Peyer's patch (tissue), 4 donors: ENCODE measurements at places on chromosomes 1 and 21. TPM values are rescaled to one million over a fixed set of nuclear protein-coding genes. Genes with fewer than 3 reads are reported as not detected.

DNA sequence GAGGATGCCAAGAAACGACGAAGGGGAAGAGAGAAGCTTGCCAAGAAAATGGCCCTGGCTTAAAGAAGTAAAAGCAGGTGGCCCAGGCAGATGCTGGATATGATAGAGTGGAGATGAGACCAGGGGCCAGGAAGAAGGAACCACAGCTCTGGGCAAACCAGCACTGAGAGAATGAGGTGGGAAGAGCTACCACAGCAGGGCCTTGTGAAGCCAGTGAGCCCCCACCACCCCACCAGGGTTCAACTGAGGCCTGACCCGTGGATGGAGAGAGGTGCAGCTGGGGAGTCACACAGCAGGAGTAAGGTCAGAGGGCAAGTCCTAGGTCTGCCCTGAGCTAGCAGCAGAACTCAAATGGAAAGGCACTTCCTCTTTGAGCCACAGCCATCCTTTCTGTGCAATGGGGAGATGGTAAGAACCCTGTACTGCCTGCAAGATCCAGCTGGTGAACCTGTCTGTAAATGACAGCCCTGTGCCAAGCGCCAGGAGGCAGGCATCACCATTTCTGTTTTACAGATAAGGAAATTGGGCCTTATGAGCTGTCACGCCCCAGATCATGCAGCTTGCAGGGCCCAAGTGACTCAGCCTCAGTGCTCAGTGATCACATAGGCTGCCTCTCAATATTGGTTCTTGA lies 8.5 kb downstream of the SH3BGRL3 start:
- H3K27me3 ChIP-seq: no peaks in the 10 kb centered on the region
- no peaks in the 10 kb centered on the region for H3K36me3 ChIP-seq
- no peaks in the 10 kb centered on the region for H3K4me1 ChIP-seq
- H3K4me3 ChIP-seq: no peak overlapping the region
- DNase-seq: no peak
- peak overlapping the region; percentile 85 for H3K27ac ChIP-seq

DNA sequence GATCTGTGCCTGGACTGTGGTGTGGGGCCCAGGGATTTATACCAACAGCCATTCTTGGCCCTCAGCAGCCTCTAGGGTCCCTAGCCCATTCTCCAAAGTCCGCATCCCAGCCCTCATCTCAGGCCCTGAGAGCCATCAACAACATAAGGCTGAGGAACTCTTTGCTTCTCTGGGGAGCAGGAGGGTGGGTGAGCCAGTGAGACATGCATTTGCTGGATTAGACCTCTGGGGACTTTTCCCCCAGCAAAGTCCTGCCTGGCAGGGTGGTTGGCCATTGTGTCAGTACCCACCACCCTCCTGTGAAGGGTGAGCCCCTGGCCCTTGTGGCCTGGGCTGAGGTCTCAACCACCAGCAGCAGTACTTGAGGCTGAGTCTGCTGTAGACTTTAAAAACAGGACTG lies 24.2 kb upstream of the FAM20B start:
- H3K4me3 ChIP-seq: no peak overlapping the region
- no peaks in the 10 kb centered on the region for H3K36me3 ChIP-seq
- no peak overlapping the region for H3K27ac ChIP-seq

- H3K36me3 ChIP-seq: no peaks in the 10 kb centered on the region
- H3K27ac ChIP-seq: peak overlapping the region; percentile 96
- H3K27me3 ChIP-seq: no peaks in the 10 kb centered on the region
Observed at GRCh38 chr1:88892357-88892877, 1.1 kb upstream of the GTF2B start.

- no peaks in the 10 kb centered on the region for H3K36me3 ChIP-seq
- no peaks in the 10 kb centered on the region for H3K27me3 ChIP-seq
- H3K27ac ChIP-seq: no peak overlapping the region
- H3K4me3 ChIP-seq: no peak overlapping the region
- no peaks in the 10 kb centered on the region for H3K4me1 ChIP-seq
- DNase-seq: no peak
Observed at GRCh38 chr1:198986036-198986435, 347.2 kb downstream of the PTPRC start.

DNA sequence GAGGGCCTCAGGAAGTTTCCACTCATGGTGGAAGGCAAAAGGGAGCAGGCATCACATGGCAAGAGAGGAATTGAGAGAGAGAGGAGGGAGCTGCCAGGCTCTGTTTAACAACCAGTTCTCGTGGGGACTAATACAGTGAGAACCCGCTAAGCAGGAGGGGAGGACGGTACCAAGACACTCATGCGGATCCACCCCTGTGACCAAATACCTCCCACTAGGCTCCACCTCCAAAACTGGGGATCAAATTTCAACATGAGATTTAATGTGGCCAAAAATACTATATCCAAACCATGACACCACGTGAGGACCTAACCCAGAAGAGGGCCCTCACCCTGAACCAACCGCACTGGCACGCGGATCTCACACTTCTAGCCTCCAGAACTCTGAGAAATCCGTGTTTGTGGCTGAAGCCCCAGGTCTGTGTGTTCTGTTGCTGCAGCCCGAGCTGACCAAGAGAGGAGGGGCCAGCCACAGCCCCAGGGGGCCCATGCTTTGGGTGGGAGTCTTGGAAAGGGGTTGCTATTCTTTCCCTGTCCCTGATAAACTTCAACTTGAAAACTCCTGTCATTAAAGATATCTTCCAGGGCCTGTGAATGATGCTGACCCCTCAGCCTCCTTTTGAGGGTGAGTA lies 32.0 kb downstream of the TRIM67 start:
- no peaks in the 10 kb centered on the region for H3K27me3 ChIP-seq
- no peak for DNase-seq
- H3K4me3 ChIP-seq: no peak overlapping the region
- no peaks in the 10 kb centered on the region for H3K4me1 ChIP-seq
- no peak overlapping the region for H3K27ac ChIP-seq
- H3K36me3 ChIP-seq: no peaks in the 10 kb centered on the region

DNA sequence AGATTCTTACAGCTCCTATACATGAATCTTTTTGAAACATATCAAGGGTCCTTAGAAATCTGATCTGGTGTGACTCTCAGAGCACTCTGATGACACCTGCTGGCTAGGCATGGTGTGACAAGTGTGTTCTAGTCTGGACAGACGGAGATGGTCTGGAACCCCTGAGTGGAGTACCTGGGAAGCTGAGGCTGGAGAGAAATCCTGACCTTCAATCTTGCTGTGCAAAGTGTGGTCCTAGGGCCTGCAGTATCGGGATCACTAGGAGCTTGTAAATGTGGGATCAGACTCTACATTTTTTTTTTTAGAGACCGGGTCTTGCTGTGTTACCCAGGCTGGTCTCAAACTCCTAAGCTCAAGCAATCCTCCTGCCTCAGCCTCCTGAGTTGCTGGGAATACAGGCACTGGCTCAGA lies 78.6 kb upstream of the SOD1 start:
- no peaks in the 10 kb centered on the region for H3K4me1 ChIP-seq
- H3K4me3 ChIP-seq: no peak overlapping the region
- no peak overlapping the region for H3K27ac ChIP-seq
- no peaks in the 10 kb centered on the region for H3K36me3 ChIP-seq
- no peaks in the 10 kb centered on the region for H3K27me3 ChIP-seq

DNA sequence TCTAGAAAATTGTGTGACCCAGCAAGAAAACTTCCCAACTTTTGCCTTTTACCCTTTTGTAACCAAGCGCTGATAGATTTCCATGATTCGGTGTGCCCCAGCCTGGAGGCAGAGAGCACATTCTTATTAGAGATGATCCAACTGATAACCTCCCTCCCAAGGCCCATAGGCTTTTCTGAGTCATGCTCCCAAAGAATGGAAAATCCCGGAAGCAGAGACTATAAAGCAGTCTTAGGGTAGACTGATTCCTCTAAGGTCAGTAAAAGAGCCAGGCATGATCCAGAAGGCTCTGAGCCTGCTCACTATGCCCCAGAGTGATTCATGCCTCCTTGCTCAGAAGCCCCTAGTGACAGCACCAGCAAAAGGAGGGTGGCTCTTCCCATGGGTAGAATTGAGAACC lies 4.3 kb downstream of the CAMK1G start:
- H3K27me3 ChIP-seq: no peaks in the 10 kb centered on the region
- no peak overlapping the region for H3K4me3 ChIP-seq
- H3K4me1 ChIP-seq: no peaks in the 10 kb centered on the region
- no peaks in the 10 kb centered on the region for H3K36me3 ChIP-seq

- H3K36me3 ChIP-seq: no peaks in the 10 kb centered on the region
- no peak for DNase-seq
- no peak overlapping the region for H3K4me3 ChIP-seq
- H3K27ac ChIP-seq: no peak overlapping the region
Observed at GRCh38 chr1:38455829-38456530, 403.6 kb downstream of the RRAGC start.

GRCh38 chr1:230792691-230793462 lies 45.7 kb downstream of the CAPN9 start:
- H3K27ac ChIP-seq: no peak overlapping the region
- no peak overlapping the region for H3K4me3 ChIP-seq
- no peaks in the 10 kb centered on the region for H3K36me3 ChIP-seq
- no peak for DNase-seq

ANXA9 gene
- not detected for total RNA-seq

KRTAP12-2 gene
- total RNA-seq: not detected

CD247 gene
- total RNA-seq: not detected
